Glutamatergic neuron (in vitro differentiated cells): ENCODE measurements at places on chromosomes 12 and 14.

DNA sequence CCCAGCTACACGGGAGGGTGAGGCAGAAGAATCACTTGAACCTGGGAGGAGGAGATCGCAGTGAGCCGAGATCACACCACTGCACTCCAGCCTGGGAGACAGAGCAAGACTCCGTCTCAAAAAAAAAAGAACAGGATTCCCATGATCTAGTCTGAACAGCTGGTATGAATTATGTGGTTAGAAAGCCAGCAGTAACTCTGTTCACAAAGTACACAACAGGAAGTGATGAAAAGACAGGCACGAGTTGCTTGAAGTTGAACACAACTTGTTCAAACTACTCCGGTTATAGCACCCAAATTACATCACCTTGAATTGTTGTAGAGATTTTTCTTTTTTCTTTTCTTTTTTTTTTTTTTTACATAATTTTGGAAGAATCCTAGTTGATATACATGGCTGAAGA is 238.8 kb upstream of the RGS6 start:
- DNase-seq: no peak

GRCh38 chr14:102804858-102805257 is 27.6 kb downstream of the TRAF3 start:
- DNase-seq: no peak

DNA sequence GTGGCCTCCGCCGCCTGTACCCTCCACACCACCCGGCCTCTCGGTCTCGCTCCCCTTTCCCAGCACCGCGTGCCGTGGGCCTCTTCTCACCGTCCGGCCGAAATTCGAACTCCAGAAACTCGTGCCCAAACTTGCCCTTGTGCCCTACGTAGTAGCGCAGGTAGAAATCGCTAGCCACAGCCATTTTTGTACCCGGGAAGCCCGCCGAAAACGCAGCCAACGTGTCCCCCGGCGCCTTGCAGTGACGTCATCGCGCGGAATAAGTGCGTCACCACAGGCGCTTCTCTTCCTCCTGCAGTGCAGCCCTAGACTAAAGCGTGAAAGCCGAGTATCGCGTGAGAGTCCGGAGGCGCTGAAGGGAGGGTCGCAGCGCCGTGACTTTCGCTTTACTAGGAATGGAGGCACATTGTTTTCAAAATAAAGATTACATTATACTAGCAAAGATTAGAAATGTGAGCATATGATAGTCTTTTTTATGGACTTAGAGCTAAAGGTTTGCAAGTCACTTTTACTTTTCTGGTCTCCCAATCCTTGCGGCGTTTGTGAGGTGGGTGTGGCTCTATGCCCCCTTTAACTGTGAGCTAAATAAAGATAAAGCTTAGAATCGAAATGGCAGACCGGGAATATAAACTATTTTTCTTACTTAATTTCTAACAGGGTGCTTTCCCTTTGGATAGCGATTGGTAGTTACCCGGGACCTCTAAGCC is at the start of gene MAGOHB:
MAGOHB (minus strand) TSS at position 261 of the 707 bp plus-strand sequence; CDS start at position 184, 77 bp downstream.
- peak; percentile 100 for DNase-seq

DNA sequence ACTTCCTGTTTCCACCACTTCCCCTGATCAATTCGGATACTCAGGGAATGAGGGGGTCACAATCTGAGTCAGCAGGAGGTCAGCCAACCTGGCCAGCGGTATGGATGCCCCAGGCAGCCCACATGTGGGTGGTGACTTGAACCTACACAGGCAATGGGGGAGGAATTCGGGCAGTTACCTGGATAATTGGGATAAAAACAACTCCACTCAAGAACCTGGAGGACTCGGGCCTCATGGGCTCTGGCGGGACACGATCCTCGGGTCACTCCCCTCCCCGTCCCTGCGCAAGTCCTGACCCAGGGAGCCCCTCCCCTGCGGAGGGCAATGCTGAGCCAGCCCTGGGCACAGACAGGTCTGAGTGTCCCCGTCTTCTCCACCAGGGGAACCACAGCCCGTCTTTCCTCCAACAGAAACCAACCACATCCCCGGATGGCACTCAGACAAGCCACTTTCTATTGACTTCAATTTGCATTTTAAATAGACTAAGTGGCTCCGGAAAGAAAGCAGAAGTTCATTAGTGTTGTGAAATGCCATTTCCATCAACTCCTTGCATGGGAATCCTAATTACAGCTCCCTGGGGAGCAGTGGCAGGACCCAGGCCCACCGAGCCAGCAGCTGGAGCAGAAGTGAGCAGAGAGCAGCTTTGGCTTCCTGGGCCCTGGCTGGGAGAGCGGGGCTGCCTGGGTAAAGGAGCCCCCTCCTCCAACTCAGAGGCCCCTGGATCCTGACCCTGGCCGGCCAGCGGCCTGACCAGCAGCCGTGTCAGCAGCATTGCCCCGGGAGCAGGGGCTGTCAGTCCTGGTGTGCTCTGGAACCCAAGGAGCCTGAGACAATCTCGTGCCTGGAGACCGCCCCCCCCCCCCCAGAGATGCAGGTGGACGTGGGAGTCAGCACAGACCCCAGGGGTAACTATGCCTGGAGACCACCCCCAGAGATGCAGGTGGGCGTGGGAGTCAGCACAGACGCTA is 374.1 kb downstream of the ADGRD1 start:
- no peak for DNase-seq

DNA sequence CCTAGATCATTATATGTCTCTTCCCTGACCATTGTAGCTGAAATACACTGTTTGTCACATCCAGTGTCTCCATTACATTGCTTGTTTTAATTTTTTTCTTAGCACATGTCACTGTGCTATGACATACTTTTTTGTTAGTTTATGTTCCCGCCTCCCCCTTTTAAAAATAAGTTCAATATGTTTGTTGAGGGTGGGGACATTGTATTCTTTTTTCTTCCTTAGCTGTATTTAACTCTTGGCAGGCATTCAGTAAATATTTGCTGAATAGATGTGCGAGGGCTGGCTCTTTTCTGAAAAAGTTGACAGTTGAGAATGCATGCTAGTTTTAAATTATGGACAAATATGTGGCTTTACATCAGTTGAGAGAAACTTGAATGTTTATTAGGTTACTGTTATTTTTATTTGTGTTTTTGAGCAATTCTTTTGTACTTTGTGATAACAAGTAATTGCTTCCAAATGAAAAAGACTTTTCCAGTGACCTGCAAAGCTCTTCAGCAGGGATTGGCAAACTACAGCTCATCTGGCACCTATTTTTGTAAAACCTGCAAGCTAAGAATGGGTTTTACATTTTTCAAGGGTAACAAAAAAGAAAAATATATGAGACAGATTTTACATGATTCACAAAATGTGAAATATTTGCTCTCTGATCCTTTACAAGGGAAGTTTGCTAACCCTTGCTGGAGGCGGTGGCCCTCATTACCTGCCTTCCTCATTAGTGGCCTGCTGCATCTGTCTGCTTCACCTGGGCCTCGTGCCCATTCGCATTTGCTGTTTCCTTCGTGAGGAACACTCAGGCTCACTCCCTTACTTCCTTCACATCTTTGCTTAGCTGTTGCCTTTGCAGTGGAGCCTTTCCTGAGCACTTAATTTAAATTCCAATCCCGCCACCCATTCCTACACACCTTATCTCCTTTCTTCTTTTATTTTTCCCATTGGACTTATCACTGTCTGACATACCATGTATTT is 229.4 kb downstream of the ERC1 start:
- no peak for DNase-seq

- DNase-seq: no peak
Observed at GRCh38 chr12:69388371-69388770, 28.8 kb downstream of the YEATS4 start.

GRCh38 chr12:119990382-119990874 is 1.4 kb downstream of the BICDL1 start:
- DNase-seq: no peak

DNA sequence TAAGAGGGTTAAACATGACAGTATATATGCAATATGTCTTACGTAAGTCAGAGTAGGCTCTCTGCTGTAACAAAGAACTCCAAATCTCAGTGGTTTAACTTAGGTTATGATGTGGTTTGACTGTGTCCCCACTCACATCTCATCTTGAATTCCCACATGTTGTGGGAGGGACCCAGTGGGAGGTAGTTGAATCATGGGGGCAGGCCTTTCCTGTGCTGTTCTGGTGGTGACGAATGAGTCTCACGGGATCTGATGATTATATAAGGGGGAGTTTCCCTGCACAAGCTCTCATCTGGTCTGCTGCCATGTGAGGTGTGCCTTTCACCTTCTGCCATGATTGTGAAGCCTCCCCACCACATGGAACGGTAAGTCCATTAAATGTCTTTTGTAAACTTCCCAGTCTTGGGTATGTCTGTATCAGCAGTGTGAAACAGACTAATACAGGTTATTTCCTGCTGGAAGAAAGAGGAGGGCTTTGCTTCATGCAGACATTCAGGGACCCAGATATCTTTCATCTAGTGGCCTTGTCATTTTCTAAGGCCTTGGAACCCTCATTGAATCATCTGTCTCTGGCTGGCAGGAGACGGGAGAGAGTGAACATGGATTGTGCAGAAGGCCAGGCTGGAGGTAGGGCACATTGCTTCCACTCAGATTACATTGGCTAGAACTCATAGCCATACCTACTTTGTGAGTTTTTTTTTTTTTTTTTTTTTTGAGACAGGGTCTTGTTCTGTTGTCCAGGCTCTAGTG is 96.1 kb downstream of the CRADD start:
- DNase-seq: no peak

DNA sequence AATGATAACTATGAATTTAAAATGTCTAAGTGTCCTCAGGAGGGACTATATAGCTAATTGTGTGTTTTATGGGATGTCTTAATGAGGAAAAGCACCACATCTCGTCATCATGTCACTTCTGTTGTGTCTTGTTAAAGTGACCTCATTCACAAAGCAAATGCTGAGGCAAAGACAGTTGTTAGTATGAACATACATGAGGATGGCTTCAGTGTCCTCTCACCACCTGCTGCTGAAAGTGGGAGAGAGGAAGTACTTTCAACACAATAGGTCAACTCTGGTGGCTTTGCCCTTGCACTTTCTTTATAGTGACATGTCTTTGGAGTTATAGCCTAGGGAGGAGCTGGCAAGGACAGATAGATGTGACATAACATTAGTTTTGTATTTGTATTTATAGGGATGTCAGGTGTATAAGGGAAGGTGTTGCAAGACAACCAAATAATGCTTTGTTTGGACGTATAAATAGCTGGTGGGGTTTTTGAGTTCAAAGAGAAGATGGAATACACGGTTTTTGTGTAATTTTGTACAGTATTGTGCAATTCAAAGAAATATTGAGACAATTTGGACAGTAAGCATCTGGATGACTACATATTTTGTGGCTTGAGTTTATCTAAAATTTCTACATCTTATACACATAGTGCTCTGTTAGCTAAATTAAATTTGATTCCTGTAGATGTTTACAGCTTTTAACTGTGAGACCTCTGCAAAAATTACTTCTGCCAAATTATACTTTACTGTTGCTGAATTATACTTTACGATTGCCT is 131.7 kb upstream of the ATP2B1 start:
- DNase-seq: no peak

- DNase-seq: no peak
Observed at GRCh38 chr14:67493092-67493717, 4.7 kb upstream of the TMEM229B start.

- DNase-seq: peak; percentile 66
Observed at GRCh38 chr12:1820191-1820895, at the start of gene LRTM2. TSS of gene LRTM2 (plus strand) at chr12:1820565. CDS start at chr12:1828149, 7,584 bp downstream.

DNA sequence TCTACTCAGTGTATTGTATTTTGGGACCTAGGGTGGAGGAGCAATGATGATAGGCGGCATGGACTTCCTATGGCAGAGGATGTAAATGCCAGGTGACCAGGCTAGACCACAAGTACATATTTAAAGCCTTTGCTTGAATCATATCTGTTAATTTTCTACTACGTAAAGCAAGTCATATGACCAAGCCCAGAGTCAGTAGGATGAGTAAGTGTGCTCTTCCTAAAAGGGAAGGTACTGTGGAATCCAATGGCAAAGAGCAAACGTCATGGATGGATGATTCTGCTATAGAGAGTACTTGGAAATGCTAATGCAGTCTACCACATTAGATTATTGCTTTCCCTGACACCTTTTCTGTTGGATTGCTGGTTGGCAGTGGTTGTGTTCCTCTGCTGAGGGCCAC is 16.8 kb downstream of the GPATCH2L start:
- DNase-seq: no peak

GRCh38 chr14:100889641-100890040 is 13.9 kb downstream of the RTL1 start:
- peak; percentile 10 for DNase-seq

- no peak for DNase-seq
Observed at GRCh38 chr12:95358111-95359083, 115.6 kb upstream of the METAP2 start.

- DNase-seq: peak; percentile 20
Observed at GRCh38 chr14:74514471-74514941, 20.9 kb downstream of the ISCA2 start.

DNA sequence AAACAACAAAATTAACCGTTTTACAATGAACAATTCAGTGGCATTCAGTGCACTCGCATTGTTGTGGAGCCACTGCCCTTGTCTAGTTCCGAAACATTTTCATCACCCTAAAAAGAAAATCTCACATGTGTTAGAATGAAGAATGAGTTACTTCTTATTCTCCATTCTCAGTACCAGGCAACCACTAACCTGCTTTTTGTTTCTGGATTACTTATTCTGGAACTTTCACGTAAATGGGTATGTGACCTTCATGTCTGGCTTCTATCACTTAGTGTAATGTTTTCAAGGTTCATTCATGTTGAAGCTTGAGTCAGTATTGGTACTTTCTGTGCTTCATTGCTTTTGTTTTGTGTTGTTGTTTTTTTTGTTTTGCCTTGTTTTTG is 15.6 kb downstream of the RCOR1 start:
- DNase-seq: no peak

DNA sequence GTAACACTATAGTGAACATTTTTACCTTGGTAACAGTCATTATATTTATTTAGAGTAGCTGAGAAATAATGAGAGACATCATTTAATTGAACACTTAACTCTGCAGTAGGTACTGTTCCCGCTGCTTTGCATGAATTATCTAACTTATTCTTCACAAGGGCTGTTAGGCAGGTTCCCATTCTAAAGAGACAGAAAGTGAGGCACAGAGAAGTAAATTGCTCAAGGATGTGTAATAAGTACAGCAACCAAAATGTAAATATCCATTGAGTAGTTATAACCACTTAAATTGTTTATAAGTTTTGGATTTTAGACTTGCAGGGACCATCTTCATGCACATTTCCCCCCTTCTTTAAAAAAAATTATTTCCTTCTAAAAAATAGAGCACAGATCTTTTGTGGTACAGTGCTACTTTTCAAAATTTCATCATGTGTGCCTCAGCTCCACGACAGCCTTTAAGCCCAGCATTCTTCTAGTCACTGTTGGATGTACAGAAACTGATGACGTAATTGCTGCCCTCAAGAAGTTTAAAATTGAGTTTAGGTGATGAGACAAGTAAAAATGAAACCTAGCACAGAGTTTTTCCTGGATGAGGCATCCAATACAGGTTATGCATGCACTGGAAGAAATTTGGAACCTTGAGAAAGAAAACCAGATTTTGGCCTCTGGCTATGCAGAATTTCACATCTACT is 6.0 kb upstream of the MANSC4 start:
- no peak for DNase-seq

DNA sequence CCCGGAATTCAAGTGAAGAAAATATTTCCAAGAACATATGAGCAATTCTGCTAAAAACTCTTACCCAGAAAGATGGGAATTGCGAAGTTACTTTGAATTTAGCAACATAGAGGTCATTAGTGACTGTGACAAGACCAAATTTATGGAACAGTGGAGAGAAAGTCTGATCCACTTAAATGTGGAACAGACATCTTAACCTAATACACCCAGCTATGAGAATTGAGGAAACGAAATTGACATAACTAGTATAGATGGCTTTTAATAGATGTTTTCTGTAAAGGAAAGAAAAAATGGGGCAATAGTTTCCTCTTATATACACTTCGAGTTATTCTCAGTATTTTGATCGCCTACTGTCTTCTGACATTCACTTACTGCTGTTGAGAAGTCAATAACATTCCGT is 4.6 kb downstream of the OVCH1 start:
- DNase-seq: no peak
